ENCODE measurements at places on chromosomes 5 and 9.

- no peak for DNase-seq
These were observed 22.1 kb downstream of the ARHGAP26 start for GRCh38 chr5:142792012-142792864.

DNA sequence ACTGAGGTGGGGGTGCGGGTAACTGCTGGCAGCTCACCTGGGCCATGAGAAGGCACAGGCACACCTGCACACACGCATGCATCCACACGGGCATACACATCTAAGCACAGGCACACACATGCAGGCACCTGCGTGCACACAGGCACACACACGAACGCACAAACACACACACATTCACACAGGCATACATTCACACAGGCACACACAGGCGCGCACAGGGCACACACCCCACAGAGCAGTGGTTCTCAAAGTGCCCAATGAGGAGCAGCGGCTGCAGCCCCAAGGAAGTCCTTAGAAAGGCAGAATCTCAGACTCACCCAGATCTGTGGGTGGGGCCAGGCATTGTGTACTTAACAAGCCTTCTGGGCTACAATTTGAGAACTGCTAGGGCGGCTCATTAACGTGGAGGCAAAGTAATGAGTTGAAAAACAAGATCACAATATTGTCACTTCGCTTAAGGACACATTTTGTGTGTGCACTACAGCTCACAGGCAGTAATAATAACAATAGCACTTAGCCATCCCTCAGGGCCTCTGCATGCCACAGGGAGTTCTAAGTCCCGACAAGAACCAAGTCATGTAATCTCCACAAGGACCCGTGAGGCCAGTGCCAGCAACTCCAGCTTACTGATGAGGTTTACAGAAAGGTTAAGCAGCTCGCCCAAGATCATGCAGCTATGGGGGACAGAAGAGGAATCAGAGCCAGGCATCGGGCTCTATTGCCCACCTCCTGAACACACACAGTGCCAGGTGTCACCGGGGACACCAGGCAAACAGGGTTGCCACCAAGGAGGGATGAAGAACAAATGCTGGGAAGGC, 91.6 kb downstream of the ROR2 start:
- no peak for DNase-seq

- no peak for DNase-seq
These were observed 15.5 kb downstream of the MEGF9 start for GRCh38 chr9:120698766-120699165.

DNA sequence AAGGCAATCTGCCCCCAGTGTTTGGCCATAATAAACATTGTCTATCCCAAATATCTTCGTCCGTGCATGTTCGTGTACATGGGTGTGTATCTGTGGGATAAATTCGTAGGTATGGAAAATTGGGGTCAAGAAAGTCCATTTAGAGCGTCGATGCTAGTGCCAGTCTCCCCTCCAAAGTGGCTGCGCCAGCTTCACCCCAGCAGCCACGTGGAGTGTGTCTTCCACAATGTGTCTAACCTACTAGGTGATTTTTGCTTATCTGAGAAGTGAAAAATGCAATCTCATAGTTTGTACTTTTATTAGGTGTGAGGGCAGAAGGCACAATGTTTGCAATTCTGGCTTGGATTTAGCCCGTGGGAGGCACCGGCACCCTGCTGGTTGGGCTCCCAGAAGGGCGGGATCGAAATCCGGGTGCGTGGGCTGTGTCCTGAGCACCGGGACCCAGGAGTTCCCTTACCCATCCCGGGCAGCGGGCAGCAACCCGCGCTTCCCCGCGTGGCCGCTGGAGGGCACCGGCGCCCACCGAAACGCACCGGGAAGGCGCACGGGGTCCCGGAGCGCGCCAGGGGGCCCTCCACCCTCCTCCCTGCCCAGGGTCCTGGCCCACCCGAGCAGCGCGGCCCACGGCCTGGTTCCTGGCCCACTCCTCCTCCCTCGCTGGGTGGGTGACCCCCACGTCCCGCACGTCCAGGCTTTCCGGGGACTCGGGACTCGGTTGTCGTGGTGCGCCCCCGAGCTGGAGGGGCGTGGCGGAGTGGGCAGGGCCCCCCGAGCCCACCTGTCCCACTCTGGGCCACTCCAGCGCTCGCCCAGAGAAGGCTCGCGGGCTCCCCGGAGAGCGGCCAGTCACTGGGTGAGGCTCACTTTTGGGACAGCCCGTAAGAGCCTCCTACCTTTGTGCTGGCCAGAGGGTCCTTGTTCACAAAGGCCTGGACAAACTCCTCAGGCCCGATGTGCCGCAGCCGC, 55.4 kb upstream of the RNF130 start:
- no peak for DNase-seq

- DNase-seq, result peak; percentile 36
These were observed 334.4 kb downstream of the CWC27 start for GRCh38 chr5:65102976-65103711.

- DNase-seq, result no peak
These were observed 70.4 kb downstream of the RGS7BP start for GRCh38 chr5:64576250-64576649.

GRCh38 chr9:116716438-116716837, 29.3 kb downstream of the TRIM32 start:
- no peak for DNase-seq

DNA sequence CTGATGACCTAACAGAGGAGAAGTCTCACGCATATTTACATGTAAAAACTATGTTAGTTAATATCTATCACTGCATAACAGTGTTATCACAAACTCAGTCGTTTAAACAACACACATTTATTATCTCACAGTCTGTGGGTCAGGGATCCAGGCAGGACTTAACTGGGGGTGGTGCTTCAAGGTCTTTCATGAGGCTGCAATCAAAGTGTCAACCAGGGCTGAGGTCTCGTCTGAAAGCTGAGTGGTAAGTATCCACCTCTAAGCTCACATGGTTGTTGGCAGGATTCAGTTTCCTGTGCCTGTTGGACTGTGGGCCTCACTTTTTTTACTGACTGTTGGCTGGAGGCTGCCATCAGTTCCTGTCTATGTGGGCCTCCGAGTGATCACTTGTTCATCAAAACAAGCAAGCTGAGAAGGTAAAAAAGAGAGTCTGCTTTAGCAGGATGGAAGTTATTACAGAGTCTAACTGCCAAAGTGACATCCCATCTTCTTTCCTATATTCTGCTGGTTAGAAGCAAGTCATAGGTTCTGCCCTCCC, 188.6 kb downstream of the CARTPT start:
- DNase-seq, result no peak

DNA sequence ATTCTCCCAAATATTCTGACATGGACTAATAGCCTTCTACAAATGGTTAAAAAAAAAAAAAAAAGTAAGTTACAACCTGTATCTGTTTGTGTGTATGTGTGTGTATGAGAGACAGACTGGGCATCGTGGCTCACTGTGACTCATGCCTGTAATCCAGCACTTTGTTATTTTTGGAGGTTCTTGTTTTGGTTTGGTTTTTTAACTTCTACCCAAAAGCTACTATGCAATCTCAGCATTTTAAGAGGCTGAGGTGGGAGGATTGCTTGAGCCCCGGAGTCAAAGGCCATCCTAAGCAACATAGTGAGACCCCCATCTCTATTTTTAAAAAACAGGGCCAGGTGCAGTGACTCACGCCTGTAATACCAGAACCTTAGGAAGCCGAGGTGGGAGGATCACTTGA, 17.6 kb upstream of the HAVCR1 start:
- DNase-seq, result no peak

DNA sequence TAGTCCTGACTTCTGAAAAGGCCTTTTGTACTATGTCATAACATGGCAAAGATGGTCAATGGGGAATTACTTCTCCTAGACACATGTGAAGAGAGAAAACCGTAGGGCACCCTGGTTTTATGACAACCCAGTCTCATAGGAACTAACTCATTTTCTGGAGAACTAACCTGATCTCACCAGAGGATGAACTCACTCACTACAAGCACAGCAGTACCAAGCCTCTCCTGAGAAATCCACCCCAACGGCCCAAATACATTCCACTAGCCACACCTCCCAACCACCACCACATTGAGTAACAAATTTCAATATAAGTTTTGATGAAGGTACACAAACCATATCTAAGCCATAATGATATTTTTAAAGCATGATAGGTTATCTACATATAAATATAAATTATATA, 909.3 kb upstream of the CDH10 start:
- no peak for DNase-seq

DNA sequence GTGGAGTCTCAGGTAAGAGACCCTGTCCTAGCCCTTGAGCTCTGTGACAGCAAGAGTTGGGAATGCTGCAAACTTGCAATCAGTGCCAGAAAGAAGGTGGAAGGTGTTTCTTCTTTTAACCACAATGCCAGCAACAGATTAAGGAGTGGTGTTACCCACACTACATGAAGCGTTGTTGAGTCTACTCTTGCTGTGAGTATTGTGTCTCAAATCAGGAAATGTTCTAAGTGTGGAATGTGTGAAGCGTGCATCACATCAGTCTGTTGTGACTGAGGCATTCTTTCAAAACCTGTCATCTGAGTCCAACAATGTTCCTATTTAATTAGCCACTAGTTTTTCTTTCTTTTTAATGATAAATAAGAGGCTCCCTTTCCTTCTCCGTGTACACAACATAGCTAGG, 2.9 kb upstream of the LURAP1L start:
- DNase-seq, result no peak

GRCh38 chr5:135392256-135392655, 6.8 kb downstream of the MACROH2A1 start:
- no peak for DNase-seq

- DNase-seq, result no peak
These were observed 26.7 kb downstream of the LHX2 start for GRCh38 chr9:124038239-124038638.

- peak; percentile 68 for DNase-seq
These were observed 3.1 kb downstream of the IER5L start for GRCh38 chr9:129174724-129175514.

- DNase-seq, result no peak
These were observed 22.3 kb upstream of the TBCA start for GRCh38 chr5:77798456-77798855.

- DNase-seq, result no peak
These were observed 145.4 kb downstream of the MTX3 start for GRCh38 chr5:79845448-79846197.

DNA sequence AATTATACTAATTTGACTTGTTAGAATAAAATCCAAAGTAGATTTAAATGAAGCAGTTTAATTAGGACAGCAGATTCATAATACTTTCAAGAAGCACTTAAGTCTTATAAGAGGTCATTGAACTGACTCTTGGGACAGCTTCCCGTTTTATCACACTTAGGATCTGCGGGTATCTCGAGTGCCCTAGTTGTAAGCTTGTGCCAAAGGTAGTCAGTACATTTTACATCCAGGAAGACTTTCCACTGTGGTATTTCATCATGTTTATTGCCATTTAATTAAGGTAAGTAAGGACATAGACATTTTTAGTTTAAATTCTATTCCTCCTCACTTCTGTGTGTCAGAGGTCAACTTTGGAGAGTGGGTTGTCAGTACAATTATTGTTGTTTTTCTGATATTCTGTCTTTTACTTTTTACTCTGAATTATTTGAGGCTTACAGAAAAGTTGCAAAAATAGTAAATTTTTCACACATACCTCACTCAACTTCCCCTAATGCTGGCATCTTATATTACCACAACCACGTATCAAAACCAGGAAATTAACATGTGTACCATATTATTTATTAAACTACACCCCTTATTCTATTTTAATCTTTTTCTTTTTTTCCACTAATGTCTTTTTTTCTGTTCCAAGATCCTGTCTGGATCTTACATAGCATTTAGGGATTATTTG, 7.5 kb upstream of the ZNF367 start:
- no peak for DNase-seq
